Stomach (tissue), 19 donors: ENCODE measurements at places on chromosomes 4 and X. TPM values are rescaled to one million over a fixed set of nuclear protein-coding genes. Genes with fewer than 3 reads are reported as not detected.

- no peaks in the 10 kb centered on the region for H3K27me3 ChIP-seq
- H3K36me3 ChIP-seq, result no peaks in the 10 kb centered on the region
- peaks cover 6% of the 10 kb centered on the region for H3K4me1 ChIP-seq
- no peak overlapping the region for H3K27ac ChIP-seq
- DNase-seq, result peak; percentile 77
These were observed 6.7 kb upstream of the ERCC6L start for GRCh38 chrX:72245461-72246089.

- H3K36me3 ChIP-seq, result no peaks in the 10 kb centered on the region
- H3K4me3 ChIP-seq, result no peak overlapping the region
- no peak overlapping the region for H3K27ac ChIP-seq
- H3K27me3 ChIP-seq, result no peaks in the 10 kb centered on the region
These were observed 173.7 kb downstream of the VSIG4 start for GRCh38 chrX:65866146-65866545.

SUPT20HL2 gene
- not detected for total RNA-seq

PLAC1 gene
- not detected for total RNA-seq

PHKA2 gene
- 13.6 TPM for total RNA-seq

ODAM gene
- 0.37 TPM for total RNA-seq
